ENCODE measurements at places on chromosomes 5 and 9.

- no peak for DNase-seq
Measured at GRCh38 chr9:133553973-133554713, 19.6 kb downstream of the ADAMTSL2 start.

DNA sequence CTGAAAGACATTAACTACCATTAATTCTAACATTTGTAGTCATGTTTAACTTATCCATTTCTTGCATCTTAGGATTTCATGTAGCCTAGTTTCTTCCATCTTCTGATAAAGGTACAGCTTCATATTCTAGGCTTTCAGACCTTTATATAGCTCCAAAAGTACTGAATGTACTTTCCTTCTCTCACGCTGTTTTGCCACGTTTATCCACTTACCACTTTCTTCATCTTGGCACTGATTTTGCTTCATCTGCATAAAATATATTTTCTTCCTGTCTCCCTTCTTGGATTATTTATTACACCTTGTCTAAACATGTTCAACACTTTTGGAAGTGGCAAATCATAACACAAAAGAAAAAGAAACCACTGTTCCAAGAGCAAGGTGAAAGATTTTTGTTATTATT lies 553.8 kb downstream of the DTWD2 start:
- no peak for DNase-seq

GRCh38 chr5:156312897-156313694 lies 13.9 kb upstream of the SGCD start:
- no peak for DNase-seq

- no peak for DNase-seq
Measured at GRCh38 chr5:64298586-64298985, 132.9 kb downstream of the RNF180 start.

GRCh38 chr9:88645172-88645878 lies 110.3 kb downstream of the NXNL2 start:
- no peak for DNase-seq

GRCh38 chr9:106700676-106701075 lies 162.3 kb upstream of the ZNF462 start:
- DNase-seq: no peak

DNA sequence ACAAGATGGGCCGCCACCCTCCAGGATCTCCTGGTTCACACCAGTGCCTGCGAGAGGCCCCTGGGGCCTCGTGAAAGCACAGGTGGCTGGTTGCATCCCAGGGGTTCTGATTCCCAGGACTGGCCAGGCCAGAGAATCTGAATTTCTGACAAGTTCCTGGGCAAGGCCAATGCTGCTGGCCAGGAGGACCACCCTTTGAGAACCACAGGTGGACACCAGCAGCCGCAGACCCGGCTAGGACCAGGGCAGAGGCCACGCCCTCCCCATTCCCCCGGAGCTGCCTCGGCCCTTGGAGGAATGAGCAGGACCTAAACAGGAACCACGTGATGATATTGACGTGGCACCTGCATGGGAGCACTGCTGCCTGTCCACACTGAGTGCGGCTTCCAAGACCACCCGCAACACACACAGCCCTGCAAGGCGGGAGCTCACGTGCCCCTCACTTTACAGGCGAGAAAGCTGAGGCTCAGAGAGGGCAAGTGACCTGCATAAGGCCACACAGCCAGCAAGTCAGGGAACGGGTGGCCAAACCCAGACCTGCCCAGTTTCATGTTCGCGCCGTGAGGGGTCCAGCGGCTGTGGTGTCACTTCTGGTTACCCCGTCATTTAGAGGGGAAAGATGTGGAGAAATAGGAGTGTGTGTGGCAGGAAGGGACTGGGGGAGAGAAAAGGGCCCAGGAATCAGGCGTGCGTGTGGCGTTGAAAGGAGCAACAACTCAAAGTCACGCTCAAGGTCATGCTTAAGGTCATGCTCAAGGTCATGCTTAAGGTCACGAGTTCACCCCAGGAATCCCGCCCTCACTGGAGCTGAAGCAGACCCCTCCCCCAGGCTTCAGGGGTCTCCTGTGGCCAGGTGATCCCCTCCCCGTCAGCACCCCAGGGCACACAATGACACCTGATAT lies 105.9 kb upstream of the IER5L start:
- DNase-seq: peak; percentile 65

GRCh38 chr5:180797256-180798192 lies 5.1 kb downstream of the MGAT1 start:
- DNase-seq: no peak

GRCh38 chr5:150137168-150137957 lies 18.3 kb downstream of the PDGFRB start:
- DNase-seq: no peak

- no peak for DNase-seq
Measured at GRCh38 chr5:126681970-126682369, 81.2 kb downstream of the PHAX start.

- DNase-seq: no peak
Measured at GRCh38 chr5:175347027-175347426, 97.0 kb downstream of the DRD1 start.

GRCh38 chr5:57950616-57951228 lies 468.1 kb upstream of the ACTBL2 start:
- DNase-seq: no peak

- DNase-seq: no peak
Measured at GRCh38 chr9:134044944-134045343, 19.7 kb downstream of the BRD3OS start.

DNA sequence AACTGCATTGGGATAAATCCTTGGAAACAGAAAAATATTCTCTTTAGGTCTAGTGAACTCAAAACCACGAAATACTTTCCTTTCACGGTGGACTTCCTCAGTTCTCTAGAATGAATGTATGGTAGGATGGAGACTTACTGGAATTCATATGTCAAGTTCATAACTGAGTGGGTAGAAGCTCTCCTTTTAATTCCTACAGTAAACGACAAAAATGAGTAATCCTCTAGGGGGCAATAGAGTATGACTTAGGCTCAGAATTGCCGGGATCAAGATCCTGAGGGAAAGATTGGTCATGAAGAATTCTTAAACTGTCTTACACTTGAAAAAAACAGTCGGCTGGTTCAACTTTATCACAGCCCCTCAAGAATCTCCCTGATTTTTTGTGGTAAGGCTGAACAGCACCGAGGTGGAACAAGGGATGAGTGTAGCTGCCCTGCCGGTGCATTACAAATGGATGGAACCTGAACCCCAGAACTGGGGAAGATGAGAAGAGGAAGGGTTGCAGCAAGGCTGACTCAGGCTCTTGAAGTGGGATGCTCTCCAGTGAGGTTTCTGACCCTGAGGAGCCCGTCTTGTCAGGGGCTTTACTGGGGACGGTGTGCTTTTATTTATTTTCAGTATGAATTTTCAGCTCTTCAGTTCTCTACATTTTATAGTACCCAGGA lies 14.0 kb upstream of the LOX start:
- DNase-seq: no peak

GRCh38 chr5:135218790-135219568 lies 180.1 kb downstream of the MACROH2A1 start:
- DNase-seq: peak; percentile 39

DNA sequence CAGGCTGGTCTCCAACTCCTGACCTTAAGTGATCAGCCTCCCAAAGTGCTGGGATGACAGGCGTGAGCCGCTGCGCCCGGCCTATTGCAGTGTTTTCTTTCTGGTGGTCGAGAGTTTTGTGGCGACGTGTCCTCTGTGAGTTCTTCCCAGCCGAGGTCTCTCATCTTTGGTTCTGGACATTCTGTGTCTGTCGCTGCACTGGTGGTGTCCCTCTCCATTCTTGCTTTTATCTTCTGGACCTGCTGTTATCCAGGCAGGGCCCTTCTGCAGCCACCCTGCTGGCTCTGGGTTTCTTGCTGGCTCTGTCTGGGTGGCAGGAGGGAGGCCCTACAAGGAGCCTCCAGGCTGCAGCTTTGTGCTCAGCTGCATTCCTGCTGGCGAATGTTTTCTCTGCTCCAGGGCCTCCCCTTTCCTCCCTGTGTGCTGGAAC lies 49.1 kb upstream of the EXOC3 start:
- peak; percentile 57 for DNase-seq

DNA sequence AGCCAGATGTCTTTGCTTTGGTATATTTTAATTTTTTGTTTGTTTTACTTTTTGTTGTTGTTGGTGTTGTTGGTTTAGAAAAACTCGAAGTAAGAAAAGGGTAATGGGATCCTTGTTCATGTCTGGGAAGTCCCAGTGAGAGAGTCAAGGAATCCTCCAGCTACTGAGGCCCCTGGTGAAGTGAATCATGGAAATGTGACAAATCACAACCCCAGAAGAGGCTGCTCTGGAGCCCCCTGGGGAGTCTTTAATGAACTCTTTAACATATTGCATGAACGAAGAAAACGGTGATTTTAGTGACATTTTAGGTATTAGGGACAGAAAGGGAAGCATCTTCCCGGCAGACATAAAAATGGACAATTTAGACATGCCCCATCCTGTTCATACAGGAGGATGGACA lies 41.3 kb downstream of the TMEM174 start:
- DNase-seq: no peak

GRCh38 chr5:6461006-6461405 lies 12.3 kb downstream of the UBE2QL1 start:
- no peak for DNase-seq

- DNase-seq: no peak
Measured at GRCh38 chr5:100832252-100833230, 70.5 kb downstream of the ST8SIA4 start.

GRCh38 chr9:4959031-4959430 lies 26.0 kb upstream of the JAK2 start:
- no peak for DNase-seq

DNA sequence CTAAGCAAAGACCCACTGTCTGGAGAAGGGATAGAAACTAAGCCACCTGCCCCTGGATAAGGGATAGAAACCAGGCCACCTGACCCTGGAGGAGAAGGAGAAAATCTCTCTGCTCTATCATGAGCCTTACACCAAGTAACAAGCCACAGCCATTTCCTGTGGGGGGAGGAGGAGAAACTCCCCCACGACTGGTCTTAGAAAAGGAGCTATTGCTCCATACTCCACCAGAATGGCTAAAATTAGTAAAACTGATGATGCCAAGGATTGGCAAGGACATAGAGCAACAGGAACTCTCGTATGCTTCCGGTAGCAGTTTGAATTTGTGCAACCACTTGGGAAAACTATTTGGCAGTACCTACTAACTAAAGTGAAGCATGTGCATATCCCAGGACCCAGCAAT lies 70.8 kb downstream of the ACTL7B start:
- no peak for DNase-seq

DNA sequence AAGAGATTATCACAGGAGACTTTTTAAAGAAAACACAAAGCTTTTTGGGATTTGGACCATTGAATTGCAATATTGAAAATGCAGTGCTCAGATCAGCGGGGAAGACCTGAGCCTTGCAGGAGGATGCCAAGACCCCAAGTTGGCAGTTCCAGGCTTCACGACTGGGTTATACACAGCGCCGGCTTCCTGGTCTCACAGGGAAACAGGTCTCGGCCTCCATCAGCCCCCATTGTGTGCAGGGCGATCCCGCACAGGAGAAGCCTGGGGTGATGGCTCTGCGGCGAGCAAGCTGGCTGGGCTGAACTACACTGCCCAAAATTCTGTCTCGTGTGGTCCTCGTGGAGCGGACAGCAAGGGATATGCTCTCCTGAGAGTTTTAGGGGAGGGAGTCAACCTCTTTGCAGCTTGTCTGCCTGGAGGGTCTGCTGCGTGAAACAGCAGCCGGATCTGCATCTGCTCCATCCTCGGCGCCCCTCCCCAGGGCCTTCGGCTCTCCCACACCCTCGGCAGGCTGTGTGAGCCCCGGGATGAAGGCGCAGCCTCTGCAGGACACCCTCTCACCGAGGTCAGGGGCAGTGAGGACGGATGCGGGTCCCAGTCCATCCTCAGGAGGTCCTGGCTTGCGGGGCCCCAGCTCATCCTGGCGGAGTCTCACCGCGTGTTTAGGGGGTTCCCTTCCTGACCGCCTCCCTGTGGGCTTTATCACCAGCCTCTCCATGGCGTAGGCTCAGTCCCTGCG lies 60.6 kb downstream of the NSUN2 start:
- peak; percentile 58 for DNase-seq

GRCh38 chr5:56610093-56610698 lies 205.2 kb upstream of the MAP3K1 start:
- no peak for DNase-seq

GRCh38 chr9:221989-222776 lies 7.5 kb downstream of the DOCK8 start:
- DNase-seq: no peak

- no peak for DNase-seq
Measured at GRCh38 chr9:14383294-14383693, 69.4 kb upstream of the NFIB start.

- DNase-seq: no peak
Measured at GRCh38 chr5:129670957-129671500, 76.9 kb upstream of the MINAR2 start.

DNA sequence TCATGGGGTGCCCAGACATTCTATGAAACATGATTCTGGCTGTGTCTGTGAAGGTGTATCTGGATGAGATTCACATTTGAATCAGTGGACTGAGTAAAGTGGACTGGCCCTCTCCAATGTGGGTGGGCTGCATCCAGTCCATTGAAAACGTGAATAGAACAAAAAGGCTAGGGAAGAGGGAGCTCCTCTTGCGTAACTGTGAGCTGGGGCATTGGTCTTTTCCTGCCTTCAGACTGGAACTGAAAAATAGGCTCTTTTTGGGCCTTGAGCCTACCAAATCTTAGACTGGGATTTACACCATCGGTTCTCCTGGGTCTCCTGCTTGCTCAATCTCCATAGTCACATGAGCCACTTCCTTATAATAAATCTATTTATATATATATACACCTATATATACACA lies 170.1 kb downstream of the SPOCK1 start:
- no peak for DNase-seq

- no peak for DNase-seq
Measured at GRCh38 chr9:4750023-4750673, 9.1 kb upstream of the AK3 start.

DNA sequence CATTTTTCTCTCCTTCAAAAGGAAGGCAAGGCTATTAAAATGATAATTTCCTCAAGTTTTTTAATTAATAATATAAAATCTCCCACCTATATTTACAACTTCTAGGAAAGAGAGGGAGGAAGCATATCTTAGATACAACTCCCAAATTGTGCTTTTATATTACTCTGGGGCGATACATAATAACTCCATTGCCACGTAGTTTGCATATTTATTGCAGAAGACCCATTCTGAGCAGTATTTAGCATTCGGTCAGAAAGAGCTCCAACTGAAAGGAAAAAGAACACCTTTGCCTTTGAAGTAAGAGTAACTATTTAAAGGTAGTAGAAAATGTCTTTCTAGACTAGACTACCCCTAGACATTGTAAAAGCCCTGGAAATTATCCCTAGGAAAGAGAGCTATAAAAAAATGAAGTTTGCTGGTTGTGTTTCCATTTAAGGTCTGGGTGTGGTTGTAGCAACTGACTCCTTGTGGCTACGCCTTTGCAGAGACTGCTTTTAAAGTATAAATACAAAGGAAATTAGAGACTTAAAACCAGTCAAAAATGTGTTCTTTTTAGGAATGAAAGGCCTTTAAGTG lies 566.1 kb downstream of the ZNF608 start:
- no peak for DNase-seq

- no peak for DNase-seq
Measured at GRCh38 chr5:112492291-112492690, 73.2 kb upstream of the EPB41L4A start.

All from type B pancreatic cell (in vitro differentiated cells).